ENCODE measurements at places on chromosomes 1 and 21.

GRCh38 chr1:153549741-153550397 is 811 bp upstream of the S100A3 start:
- DNase-seq = no peak

GRCh38 chr1:116379057-116379630 is 6.1 kb downstream of the ATP1A1 start:
- DNase-seq = no peak

DNA sequence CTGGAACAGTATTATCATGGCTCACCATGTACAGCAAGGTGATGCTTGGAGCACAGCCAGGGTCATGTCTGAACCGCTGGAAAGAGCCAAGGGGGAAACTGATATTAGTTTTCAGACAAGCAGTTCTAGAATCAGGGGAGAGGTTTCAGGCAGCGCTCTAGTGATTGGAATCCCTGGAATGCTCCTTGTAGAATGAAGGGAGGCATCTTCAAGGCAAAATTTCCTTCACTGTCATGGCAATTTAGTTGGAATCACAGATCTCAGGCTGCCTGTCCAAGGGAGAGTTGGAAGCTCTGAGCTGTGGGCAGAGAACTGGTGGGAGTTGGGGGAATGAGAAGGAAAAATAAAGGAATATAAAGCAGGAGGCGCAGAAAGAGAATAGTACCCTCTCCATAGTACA is 737.1 kb downstream of the PTPRU start:
- no peak for DNase-seq

- no peak for DNase-seq
Measured at GRCh38 chr1:198606020-198606438, 32.8 kb upstream of the PTPRC start.

DNA sequence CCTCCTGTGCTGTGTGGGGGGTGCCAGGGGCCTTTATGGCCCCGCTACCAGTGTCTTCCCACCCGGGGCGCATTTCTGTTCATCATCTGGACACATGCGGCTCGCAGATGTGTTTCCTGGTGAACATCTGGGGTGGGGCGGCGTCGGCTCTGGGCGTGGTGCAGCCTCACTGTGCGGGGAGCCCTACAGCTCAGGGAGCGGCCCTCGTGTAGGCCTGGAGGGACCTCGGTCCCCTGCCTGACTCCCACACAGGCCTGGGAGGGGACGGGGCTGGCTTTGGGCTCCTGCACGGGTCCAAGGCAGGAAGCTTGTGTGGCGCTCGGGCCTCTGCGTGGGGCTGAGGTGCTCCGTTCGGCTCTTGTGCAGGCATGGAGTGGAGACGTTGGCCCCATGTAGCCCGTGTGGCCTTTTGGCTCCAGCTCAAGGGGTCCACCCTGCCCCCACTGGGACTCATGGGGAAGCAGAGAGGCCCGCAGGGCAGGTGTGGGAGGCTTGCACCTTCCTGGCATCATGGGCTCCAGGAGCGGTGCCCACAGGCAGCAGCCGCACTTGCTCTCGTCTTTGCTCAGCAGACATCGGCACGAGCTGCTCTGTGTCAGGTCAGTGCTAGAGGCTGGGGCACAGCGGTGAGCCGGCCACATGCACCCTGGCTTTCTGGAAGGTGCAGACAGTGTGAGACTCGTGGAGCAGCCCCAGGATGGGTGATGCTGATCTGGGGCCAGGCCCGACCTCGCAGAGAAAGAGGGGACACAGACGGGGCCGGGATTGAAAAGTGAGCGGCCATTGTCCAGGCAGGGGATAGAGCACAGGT is 90.1 kb upstream of the ACTRT2 start:
- no peak for DNase-seq

GRCh38 chr1:16967095-16967575 is 13.3 kb downstream of the MFAP2 start:
- DNase-seq = no peak

Measured in DND-41 (cell line).